T1000 (cell line): ENCODE measurements at places on chromosomes 5 and 9.

DNA sequence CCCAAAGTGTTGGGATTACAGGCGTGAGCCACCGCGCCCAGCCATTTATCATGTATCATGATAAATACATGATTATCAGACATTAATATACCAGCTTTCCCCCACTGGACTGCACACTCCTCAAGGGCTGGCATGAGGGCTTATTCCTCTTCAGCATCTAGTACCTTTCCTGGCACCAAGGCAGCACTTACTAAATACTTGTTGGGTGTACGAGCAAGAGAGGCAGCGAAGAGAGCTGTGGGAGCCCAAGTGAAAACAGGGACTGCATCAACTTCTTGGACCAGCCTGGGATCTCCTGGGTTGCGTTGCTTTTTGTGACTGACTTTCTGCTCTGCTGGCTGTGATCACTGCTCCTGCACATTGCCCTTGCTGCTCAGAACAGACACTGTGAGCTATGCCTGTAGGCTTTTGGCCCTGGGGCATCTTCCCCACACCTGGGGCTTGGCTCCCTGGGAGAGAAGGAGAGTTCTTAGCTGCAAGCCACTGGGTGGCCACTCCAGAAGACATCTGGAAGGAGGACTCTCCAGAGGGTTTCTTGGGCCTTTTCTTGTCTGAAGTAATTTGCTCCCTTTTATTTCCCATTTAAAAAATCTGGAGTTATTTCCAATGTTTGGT is 224.3 kb downstream of the NR3C1 start:
- no peak for DNase-seq

GRCh38 chr5:172082180-172082579 is 75.7 kb upstream of the FBXW11 start:
- DNase-seq: no peak

GRCh38 chr5:159825551-159826051 is 90.7 kb upstream of the ADRA1B start:
- DNase-seq: no peak

- DNase-seq: no peak
Measured at GRCh38 chr9:125655691-125656410, 51.2 kb downstream of the MAPKAP1 start.

- DNase-seq: no peak
Measured at GRCh38 chr5:9438596-9439354, 107.1 kb downstream of the SEMA5A start.

GRCh38 chr5:28084069-28084468 is 1045.7 kb upstream of the CDH9 start:
- DNase-seq: no peak

DNA sequence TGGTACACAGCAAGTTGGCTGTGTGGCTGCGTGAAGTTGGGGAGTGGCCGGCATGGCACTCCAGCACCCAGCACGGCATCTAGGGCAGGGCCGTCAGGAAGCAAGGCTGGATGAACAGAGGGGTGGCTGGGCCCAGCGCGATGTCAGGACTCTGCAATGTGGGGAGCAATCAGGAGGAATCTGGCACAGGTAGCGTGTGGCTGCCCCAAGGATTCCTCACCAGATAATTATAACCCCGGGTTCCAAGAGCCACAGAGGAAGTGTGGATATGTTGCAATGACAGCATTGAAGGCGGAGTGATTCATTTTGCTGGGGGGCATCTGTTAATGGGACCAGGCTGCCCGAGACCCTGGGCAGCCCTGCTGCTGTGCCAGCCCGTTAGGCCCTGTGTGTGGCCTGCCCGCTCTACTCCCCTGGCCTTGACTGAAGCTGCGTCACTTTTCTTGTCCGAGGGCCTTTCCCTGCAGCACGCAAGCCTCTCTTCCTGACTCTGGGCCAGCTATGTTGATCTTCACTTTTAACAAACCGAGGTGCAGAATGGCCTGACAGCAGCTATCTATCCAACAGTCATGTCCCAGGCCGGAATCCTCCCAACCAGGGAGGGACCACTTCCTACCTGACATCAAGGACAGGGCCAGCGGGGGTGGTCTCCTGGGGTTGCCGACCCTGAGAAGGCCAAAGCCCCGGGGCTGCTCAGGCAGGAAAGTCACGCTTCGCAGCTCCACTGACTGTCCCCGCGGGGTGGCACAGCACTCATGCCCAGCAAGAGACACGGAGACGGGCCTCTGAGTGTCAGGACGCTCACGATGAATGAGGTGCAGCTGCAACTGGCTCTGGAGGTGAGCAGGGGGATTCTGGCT is 118.0 kb upstream of the PHYKPL start:
- no peak for DNase-seq

GRCh38 chr5:132454361-132454760 is 36.2 kb downstream of the IRF1 start:
- no peak for DNase-seq

DNA sequence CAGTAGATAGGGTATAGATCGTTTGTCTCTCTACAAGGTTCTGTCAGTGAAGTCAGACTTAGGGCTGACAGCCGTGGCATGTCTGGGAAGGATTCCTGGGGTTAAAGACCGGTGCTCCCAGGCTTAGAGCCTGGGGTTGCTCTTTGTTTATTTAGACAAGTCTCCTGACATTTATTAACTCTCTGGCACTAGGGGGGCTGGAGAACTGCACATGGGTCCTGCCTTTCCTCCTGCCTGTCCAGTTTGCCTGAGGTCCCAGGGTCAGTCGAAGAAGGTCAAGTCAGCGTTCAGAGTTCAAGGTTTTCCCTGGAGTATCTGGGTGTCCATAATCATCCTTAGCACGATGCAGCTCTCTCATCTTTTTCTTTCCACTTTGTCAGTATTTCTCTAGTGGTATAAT is 5.6 kb downstream of the EGFLAM start:
- DNase-seq: no peak

DNA sequence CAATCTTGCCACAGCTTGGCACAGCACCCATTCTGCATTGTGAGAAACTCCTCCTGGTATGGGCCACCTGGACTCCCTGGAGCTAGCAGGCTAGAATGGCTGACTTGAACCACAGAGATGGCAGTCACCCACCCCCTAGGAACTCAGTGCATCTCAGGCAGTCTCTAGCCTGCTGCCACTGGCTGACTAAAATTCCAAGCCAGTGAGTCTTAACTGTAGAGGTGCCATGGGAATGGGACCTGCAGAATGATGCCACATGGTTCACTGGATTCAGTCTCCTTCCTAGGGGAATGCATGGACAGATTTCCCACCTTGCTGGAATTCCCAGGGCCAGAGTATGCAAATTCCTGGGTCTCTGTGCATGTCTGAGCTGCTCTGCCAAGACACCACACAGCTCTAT is 382.9 kb downstream of the MAN2A1 start:
- DNase-seq: no peak

- DNase-seq: no peak
Measured at GRCh38 chr9:19922476-19923118, 133.8 kb upstream of the SLC24A2 start.

GRCh38 chr9:93303806-93304573 is 120.1 kb downstream of the WNK2 start:
- DNase-seq: no peak

DNA sequence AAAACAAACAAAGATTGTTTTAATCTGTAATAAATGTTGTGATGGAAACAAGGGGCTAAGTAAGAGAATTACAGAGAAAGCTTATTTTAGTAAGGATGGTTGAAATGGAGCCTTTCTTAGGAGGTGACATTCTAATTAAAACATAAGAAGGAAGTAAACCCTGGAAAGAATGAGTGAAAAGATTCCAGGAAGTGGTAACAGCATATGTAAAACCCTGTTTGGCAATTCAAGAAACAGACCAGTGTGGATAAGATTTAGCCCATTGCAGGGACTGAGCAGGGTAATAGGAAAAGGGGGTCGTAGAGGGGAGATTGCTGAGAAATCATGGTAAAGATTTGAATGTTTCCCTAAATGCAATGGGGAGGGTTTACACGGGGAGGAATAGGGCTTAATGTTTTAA is 21.6 kb upstream of the PIP5K1B start:
- no peak for DNase-seq
